ENCODE measurements at places on chromosomes 4 and X.

DNA sequence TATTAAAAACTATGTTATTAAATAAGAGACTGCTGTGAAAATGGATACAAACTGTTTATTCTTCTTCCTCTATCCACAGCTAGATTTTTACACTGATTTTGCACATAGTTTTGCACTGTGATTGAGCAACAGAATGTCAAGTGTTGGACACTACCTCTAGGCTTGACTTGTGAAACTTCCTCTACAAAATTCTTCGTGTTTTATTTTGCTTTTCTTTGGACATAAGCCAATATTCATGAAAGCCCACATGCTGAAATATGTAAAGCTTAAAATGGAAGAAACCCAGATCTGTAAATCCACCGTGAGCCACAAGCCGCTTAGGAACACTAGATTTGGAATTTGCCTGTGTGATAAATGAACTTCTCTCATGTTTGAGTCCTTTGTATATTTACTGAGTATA is 849.4 kb downstream of the FSTL5 start:
- no peak for DNase-seq

DNA sequence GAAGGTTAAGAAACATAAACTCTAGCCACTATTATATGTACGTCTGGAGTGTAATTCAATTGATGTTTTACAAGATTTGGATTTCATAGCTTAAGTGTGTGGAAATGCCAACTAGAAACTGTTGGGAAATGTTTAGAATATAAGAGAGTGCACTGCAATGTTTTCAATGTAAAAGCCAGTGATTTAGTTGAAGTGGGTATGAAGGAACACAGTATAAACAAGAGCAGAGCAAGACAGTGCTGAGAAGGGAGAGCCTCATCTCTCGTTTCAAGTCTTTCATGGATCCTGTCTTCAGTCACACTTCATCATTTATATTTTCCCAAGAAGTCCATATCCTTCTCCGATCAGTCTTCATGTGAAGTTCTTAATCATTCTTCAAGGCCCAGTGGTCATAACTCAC is 163.9 kb upstream of the ETNPPL start:
- no peak for DNase-seq

DNA sequence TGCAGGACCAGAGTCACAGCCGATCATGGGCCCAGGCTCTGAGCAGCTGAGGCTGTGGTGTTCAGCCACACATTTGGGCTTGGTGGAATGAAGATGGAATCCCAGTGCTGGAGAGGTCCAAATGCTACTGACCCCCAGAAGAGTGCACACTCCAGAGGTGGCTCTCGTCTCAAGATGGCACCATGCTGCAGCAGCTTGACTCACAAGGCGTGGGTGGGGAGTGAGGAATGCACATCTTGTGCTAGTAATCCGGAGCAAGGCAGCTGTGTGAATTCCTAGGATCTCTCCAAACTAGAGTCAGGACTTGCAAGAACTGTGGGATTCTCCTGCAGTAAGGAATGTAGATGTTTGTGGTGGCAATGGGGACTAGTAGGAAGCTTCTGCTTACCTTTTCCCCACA is 28.7 kb downstream of the RAB28 start:
- no peak for DNase-seq

DNA sequence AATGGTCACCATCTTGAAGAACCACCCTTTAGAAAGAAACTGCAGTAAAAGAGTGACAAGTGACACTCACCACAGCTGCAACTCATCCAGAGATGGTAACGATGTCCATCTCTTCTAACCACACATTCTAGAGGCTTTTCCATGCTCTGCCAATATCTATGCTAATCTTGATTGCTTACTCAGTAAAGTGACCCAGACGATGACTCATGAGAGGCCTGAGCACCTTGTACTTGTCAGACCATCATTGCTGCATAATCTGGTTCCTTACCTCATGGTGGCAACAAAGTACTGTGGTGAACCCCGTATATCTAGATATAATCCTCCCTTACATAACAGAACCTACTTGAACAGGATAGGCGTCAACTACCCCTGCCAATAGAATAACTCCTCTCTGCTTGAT is 75.6 kb downstream of the CCNG2 start:
- no peak for DNase-seq

- no peak for DNase-seq
Observed at GRCh38 chr4:43758836-43759235, 689.8 kb downstream of the KCTD8 start.
